Cardiac septum (tissue), 1 donor: ENCODE measurements at places on chromosomes 6 and 20. TPM values are rescaled to one million over a fixed set of nuclear protein-coding genes. Genes with fewer than 3 reads are reported as not detected.

DNA sequence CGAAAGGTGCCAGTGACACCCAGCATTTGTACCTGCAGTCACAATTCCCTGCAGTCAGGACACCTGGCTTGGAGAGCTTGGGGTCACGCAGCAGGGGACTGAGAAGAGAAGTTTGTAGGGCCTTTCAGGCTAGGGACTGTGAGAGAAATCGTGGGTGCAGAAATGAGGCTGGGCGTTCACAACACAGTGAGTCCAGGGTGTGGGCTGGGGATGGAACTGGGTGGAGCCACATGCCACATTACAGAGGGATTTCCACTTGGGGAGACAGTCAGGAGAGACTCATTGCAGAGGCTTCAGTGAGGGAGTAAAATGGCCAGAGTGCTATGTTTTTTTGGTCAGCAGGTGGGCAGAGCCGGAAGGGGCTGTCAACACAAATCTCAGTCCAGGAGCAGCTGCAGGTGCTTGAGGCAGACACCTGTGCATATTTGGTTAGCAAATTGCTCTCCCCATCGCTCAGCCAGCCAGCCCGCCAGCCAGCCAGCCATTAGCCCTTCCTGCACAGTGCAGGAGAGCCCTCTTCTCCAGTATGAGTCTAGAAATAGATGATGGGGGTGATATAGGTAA lies 7.4 kb downstream of the ITPR3 start:
- no peak for DNase-seq

DNA sequence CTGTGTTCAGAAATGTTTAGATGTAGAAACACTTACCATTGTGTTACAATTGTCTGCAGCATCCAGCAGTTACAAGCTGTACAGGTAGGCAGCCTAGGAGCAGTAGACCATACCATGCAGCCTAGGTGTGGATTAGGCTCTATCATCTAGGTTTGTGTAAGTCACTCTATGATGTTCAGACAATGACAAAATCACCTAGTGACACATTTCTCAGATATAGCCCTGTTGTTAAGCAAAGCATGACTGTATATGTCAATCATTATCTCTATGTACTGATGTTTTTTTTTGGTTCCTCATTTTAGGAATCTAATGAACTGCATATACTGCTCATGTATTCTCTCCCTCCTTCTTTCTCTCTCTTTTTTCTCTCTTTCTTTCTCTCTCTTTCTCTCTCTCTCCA lies 22.2 kb downstream of the CST8 start:
- no peak for DNase-seq

DNA sequence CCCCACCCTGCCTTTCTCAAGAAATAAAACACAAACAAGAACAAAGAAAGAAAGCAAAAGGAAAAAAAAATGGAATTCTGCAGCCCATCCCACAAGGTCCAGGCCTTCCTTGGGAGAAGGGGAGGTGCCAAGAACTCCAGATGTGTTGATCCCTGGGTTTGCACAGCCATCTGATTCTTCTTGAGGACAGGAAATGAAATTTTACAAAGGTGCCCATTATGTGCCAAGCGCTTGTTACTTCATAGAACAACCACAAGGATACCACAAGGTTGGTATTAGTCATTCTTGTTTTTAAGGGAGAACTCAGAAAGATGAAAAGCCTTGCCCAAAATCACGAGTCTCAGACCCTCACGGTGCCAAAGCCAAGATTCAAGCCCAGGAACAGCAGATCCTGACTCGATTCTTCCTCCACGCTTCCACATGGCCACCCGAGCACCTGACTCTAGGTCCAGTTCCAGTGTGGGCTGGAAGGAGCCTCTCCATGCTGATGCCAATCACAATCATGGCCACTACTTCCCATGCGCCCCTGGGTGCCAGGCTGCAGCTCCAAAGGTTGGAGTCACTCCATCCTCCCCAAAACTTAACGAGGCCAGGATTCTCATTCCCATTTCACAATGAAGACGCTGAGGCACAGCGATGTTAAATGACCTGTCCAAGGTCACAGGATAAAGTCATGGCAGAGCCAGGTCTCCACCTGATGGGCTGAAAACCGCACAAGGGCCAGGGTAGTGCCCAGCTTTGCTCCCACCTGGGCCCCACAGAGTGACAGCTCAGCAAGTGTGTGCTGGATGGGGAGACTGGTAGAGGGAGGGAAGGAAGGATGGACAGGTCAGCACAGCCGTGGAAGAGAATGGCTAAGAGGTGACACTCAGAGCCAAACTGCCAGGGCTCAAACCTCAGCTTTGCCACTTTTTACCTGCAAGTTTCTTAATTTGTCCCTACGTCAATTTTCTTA lies 66.7 kb upstream of the TOP1 start:
- no peak for DNase-seq

DNA sequence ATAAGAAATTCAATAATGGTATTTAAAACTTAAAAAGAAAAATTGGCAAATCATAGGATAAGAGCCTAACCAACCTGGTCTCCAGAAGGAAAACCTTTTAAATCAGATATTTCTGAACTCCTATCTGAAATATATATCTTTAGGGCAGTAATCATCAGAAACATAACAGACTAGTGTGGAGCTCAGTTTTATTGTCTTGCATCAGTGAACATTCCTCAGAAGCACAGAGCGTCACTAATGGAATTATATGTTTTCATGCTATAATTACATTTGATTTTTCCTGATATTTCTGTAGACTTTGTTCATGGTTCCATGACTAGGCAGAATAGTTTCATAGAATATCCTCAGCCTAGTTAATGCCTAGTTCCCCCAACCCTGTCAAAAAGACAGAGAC lies 262.2 kb downstream of the EYA4 start:
- DNase-seq, result no peak

The HMGN4 gene
- total RNA-seq, result 34.7 TPM
